ENCODE measurements at places on chromosomes 2 and 18.

- no peak for DNase-seq
These were observed 18.4 kb upstream of the PIK3C3 start for GRCh38 chr18:41936471-41937134.

GRCh38 chr2:144343145-144343544 is 176.8 kb downstream of the ZEB2 start:
- DNase-seq: no peak

DNA sequence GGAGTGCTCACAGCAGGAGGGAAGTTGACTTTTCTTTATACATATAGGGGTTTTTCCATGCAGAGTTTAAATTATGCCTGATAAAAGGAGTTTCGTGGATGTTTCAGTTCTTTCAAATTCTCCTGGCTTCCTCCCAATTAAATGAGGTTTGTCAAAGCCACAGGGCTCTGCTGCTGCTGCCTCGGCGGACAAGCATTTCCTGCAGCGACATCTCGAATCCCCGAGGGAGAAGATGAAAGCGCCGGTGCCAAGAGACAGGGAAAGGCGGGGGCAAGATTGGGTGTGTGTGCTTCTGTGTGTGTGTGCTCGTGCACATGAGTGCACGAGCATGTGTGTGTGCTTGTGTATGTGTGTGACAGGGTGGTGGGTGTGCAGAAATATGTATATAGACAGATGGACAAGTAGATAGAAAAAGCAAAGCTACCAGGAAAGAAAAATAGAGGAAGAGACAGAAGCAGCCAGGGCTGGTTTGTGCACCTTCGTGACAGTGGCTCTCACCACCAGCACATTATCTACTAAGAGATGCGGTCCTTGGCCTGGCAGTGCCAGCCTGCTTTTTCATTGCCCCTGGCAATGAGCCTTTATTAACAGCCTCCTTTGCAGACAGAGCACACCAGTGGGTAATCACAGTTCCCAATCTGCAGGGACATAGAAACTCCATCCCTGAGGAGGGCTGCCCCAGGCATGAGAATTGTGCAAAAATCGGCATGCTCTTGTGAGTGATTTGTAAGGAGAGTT is 76.2 kb downstream of the CDK15 start:
- DNase-seq: no peak

DNA sequence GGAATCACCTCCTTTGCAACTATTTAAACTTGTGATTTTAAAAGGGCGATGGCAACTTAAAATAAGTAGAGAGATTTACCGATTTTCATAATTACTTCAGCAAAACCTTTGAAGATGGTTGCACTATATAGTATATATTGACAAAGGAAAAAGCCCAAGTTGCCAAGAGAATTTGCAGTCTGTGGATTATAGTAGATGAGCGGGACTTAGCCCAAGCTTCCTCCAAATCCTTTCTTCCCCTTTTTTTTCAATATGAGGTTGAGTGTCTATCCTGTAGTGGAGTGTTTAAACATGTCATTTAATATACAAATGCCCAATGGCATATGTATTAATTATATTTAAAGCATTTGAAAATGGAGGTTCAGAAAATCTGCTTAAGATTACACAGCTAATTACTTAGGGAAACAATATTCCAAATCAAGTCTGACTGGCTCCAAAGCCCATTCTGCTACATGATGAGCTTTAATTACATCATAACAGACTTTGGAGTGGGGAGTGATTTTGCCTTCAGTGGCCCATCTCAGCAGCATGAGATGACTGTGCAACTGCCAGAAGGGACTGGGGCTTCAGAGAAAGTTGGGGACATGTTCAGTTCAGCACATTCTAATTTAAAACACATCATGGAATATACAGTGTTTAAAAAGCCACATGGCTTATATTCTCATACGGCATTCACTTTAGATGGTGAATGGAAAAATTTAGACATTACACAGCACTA is 73.2 kb downstream of the COL3A1 start:
- DNase-seq: no peak

GRCh38 chr18:73232933-73233332 is 365.1 kb upstream of the NETO1 start:
- no peak for DNase-seq

- DNase-seq: no peak
These were observed 49.4 kb downstream of the CAVIN2 start for GRCh38 chr2:191797500-191797899.

- no peak for DNase-seq
These were observed 1220.4 kb upstream of the ZEB2 start for GRCh38 chr2:145740302-145740701.

DNA sequence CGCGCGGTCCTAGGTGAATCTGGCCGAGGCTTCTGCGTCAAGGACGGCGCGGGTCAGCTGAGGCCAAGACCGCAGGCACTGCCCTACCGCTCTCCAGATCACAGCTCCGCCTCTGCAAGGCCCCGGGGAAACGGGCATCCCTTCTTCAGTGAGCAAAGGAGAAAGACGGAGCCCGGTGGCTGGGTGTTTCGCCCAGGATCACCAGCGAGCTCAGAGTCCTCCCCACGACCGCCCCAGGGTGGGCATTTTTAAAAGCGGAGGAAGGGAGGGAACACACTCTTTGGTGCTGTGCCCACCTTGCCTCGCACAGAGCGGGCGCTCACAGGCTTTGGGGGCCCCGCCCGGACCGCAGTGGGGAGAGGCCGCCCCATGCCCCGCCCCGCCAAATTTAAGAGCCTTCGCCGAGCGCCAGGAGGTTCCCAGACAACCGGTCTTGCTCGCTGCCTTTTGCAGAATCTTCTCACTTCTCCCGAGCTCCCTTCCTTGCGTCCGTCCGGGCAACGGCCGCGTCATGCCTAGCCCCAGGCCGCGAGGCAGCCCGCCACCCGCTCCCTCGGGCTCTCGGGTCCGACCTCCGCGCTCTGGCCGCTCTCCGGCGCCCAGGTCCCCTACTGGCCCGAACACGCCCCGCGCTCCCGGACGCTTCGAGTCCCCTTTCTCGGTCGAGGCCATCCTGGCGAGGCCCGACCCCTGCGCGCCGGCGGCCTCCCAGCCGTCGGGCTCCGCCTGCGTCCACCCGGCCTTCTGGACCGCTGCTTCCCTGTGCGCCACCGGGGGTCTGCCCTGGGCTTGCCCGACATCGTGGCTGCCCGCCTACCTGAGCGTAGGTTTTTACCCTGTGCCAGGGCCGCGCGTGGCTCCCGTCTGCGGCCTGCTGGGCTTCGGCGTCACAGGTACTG is at the start of gene NOTO:
Gene NOTO, plus strand, starts transcription at position 419 of the 899 bp plus-strand sequence. Its CDS starts 93 bp downstream, at position 512.
- no peak for DNase-seq

DNA sequence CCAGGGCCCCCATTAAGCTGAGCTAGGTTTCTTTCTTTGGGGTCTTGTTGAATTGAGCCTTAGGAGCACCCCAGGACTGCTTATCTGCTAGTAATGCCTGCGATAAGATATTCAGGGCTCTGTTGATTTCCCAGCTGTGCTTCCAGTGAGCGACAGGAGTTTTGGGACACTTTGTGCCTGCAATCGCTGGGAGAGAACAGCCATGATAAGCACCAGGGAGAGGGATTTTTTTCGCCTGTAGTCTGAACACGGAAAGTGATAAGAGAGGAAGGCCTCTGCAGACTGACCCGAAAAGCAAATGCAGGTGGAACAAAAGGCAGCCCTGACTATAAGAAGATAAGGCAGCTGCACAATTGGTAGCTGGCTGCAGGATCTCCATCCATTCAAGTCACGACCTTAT is 244.3 kb downstream of the CNTNAP5 start:
- no peak for DNase-seq

DNA sequence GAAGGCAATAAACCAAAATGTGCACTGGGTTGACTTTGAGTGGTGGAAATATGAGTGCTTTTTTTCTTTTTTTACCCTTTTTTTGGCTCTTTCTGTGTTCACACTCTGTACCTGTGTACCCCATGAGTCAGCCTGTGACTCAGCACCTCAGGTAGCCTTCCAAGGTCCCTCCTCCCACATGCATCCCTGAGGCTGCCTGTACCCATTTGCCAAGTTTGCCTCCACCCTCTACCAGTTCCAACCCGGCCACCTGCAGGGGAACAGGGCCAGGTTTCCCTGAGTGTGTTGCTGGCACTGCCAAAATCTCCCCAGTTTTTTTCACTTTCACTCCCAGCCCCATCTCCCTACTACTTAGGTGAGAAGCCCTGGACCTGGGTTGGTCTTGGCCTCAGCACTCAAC is 14.0 kb downstream of the CXCR1 start:
- no peak for DNase-seq

- DNase-seq: no peak
These were observed 7.4 kb downstream of the IL1R2 start for GRCh38 chr2:101998896-101999789.

GRCh38 chr2:37020212-37020886 is 54.0 kb upstream of the STRN start:
- DNase-seq: no peak

DNA sequence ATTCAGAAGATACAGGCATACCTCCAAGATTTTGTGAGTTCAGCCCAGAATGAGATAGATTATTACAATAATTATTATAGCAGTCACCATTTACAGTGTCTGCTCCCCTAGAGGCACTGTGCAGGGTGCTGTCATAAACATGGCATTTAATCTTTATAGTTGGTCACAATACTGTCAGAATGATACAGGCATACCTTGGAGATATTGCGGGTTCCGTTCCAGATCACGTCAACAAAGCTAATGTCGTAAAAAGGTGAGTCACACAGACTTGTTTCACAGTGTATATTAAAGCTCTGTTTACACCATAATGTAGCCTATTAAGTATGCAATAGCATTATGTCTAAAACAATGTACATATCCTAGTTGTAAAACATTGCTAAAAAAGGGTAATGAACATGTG is 45.6 kb downstream of the ZRANB3 start:
- DNase-seq: no peak

DNA sequence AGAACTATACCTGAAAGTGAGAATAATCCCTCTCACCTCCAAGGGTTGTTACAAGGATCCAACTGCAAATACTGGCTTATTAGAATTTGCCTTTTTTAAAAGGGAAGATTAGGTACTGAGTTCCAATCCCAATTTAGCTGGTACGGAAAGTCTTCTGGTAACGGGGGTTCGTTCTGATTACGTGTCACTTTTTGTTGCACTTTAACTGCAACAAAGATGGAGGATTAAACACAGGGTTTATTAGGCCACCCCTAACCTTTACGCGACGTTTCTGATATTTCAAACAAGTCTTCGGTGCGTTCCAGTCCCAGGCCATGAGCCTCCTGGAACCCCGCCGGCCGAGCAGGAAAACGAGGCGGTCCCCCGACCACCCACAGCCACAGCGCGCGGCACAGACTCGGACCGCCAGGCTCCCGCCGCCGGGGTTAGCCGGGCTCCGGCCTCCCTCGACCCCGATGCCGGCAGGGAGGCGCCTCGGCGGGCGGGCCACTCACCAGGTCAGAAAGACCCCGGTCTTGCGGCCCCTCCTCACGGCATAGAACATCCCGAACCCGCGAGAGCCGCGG is 411 bp downstream of the RNASEH1 start:
- no peak for DNase-seq

Measured in T-helper 22 cell (primary cell).